Epithelial cell of proximal tubule (primary cell): ENCODE measurements at places on chromosomes 7 and 10. TPM values are rescaled to one million over a fixed set of nuclear protein-coding genes. Genes with fewer than 3 reads are reported as not detected.

DNA sequence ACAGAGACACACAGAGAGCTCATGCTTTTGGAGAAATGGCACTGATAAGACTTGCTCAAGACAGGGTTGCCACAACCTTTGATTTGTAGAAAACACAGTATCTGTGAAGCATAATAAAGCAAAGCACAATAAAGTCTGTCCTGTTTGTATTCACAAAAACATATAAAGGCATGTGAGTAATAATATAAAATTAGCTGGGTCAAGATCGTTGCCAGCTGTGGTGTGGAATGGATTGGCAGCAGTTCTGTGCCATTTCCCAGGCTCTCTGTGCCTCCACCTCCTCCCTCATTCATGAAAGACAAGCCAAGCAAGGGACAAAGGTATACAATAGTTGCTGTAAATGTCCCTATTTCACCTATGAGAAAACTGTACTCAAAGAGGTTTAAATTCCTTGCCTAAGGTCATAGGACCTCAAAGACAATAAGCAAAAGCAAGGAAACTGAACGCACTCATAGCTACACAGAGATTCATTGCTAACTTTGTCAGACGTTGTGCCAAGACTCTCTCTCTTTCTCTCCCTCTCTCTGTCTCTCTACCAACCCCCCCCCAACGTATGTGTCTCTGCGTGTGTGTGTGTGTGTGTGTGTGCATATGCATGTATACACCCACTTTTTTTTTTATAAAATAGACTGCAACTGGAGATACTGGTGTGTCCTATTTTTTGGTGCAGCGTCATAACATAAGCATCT is 31.8 kb downstream of the CHST3 start:
- DNase-seq, result no peak

DNA sequence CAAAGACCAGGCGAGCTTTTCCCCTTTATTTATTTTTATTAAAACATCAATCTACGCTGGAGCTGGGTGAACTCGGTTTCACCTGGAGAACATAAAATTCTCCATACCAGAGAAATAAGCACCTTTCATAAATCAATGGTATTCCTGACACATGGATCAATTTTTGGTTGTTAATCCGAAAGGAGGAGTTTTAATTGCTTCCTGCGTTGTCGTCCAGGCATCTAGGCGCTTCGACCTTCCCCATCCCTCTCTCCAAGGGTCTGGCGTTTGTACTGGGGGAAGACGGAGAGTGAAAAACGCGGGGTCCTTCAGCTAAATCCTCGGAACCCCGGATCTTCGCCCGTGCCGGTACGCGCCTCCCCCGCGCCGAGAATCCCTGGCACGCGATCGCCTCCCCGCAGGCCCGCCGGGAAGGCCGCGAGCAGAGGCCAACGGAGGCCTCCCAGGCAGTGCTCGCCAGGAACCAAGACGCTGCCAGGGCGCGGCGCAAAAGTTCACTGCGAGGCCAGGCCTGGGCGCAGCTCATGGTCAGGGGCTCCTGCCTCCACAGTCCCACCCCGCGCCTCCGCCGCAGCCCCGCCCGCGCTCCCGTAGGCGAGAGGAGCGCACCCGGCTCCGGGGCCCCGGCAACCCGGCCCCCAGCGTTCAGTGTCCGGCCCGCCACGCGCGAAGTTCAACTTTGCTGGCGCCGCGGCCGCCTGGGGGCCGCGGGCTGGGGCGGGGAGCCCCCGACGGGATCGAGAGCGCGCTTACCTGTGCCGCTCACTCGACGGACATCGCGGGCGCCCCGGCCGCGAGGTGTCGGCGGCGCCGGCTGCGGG is 8.3 kb upstream of the EBF3 start:
- DNase-seq, result no peak

DNA sequence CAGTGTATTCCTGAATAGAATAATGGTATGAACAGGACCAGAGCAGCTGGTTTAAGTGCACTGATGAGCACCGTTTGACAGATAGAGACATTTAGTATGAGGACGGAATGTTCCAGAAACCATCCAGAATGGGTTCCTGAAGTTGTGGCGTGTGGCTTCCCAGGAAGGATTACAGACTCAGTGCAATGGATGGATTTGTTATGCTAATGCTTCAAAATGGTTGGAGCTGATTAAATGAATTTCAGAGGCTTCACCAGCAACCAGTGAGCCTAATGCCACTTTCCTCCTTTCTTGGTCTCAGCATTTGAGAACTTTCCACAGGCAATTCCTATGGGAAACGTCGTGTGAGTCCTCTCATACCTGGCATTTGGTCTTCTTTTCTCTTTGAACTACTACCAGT is 9.9 kb downstream of the GATA3 start:
- DNase-seq, result no peak

DNA sequence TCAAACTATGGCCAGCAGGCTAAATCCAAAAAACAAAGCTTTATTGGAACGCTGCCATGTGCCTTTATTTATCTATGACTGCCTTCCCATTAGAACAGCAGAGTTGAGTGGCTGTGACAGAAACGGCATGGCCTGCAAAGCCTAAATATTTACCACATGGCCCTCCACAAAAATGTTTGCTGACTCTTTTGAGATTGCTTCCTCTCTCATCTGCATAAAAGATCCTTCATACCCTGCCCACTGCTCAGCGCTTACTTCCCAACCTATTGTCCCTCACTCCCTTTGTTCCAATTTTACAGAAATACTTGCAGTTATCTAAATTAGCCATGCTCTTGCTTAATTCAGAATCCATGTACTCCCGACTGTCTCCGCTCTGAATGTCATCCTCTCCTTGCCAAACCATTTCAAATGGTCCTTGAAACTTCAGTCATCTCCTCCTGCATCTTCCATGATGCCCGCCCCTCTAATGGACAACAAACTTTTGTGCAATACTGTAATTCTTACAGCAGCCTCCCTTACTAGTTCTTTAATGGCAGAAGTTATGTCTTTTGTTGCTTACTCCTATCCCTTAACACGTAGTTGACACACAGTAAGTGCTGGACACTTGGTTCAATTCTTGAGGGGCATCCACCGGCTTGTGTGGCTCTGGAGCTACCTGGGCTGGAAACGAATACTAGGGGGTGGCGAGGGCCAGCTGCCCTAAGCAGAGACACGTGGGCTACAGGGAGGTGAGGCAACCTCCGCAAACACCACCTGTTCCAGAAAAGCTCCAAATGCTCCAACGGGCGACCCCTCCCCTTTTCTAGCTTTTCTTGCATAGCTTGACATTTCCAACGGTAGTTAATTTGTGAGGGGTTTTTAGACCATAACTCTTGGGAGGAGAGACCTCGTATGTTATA is 832 bp downstream of the XRCC2 start:
- DNase-seq, result no peak

DNA sequence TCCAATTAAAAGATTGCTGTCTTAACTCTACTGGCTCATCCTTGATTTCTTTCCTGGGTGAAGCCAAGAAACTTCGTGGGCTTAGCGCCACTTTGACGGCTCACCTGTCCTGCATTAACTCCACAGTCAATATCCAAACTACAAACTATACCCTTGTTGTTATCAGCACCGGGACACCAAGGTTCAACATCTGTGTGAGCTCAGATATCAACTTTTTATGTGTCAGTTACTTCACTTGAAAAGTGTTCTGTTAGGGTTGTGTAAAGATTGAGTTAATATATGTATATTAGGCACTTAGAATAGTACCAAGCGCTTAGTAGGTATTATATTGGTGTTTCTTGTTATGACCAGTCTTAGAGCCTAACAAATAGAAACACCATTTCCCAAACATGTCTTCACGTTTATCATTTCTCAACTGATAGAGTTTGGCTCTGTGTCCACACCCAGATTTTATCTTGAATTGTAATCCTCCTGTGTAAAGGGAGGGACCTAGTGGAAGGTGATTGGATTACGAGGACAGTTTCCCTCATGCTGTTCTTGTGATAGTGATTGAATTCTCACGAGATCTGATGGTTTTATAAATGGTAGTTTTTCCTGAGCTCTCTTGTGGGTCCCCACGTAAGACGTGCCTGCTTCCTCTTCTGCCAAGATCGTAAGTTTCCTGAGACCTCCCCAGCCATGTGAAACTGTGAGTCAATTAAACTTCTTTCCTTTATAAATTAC is 19.0 kb upstream of the ST8SIA6 start:
- no peak for DNase-seq

Gene RINT1
- 13.5 and 27.1 TPM in 2 replicates for total RNA-seq

Gene SRI
- 92.0 and 154 TPM in 2 replicates for total RNA-seq

DNA sequence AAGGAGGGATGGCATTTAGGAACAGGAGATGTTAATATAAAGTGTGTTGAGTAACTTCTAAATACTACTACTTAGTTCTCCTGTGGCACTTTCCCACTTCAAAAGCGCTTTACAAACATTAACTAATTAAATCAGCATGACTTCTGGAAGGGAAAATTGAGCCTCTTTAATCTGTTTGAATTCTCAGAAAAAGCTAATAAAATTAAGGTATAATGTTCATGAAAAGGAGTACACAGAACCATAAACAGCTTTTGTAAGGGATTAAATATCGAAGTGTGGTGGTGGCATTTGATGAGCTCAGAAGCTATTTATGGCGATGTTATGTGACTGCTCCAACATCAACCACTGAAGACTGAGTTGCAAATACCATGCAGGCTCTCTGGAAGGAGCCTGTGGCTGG is 10.2 kb upstream of the VAX1 start:
- DNase-seq, result no peak

Gene TMEM178B
- total RNA-seq, result 3.1 and 8.6 TPM in 2 replicates

- no peak for DNase-seq
These were observed 373 bp downstream of the DHX32 start for GRCh38 chr10:125880719-125881118.

- no peak for DNase-seq
These were observed 191.8 kb upstream of the SEMA3C start for GRCh38 chr7:81110673-81111072.

DNA sequence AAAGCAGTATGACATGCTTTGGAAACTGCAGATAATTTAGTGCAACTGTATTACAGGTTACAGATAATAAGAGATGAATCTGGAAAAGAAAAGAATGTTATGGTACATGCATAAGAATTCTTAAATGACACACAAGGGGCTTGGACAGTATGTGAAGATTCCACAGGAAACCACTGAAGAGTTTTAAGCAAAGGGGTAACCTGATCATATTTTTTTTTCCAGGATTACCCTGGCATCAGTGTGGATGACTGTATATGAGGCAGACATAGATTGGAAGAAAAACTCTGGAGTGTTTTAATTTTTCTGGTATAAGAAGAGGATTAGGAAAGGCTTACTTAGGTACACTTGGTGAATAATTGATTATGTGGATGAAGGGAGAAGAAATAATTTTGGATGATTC is 8.1 kb downstream of the TFPI2 start:
- no peak for DNase-seq

DNA sequence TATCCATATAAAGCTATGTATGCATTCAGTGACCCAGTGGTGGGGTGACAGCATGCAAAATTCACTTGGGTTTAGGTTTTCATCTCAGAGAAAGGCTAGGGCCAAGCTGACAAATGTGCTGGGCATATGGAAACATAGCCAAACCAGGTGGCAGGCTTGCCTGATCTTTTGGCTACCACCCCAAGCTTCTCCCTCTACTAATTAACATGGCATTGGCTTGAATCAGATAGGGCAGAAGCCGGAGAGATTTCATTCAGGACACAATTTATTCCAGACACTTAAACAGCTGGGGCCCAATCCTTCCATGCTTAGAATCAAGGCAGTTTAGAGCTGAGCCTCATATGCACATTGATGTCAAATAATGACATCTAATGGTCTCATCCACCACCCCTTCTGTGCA is 95.5 kb upstream of the AGK start:
- no peak for DNase-seq
